Ovary (tissue), 10 donors: ENCODE measurements at places on chromosomes 4 and X. TPM values are rescaled to one million over a fixed set of nuclear protein-coding genes. Genes with fewer than 3 reads are reported as not detected.

DNA sequence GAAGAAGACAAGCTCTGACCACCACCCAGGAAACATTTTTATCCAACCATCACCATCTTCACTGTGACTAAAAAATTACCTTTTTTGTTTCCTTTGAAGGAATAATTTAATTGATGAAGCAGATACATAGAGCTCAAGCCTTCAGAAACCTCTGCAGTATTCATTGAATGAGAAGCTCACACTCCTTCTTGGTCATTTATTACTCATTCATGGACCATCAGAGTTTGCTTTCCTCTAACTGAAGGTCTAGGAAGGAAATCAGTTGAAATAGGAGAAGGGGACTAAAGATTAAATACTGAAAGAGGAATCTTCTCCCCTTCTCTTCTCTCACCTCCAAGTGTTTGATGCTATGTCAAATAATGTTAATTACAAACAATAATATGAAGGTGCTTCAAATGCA is 290.6 kb upstream of the KLF3 start:
- no peaks in the 10 kb centered on the region for H3K36me3 ChIP-seq
- no peaks in the 10 kb centered on the region for H3K27me3 ChIP-seq
- H3K27ac ChIP-seq, result no peak overlapping the region
- no peaks in the 10 kb centered on the region for H3K4me1 ChIP-seq

MUC7 gene
- not detected for total RNA-seq

GRCh38 chrX:83916525-83916924 is 55.6 kb downstream of the CYLC1 start:
- DNase-seq, result no peak
- no peaks in the 10 kb centered on the region for H3K4me1 ChIP-seq
- H3K4me3 ChIP-seq, result no peak overlapping the region
- H3K27ac ChIP-seq, result no peak overlapping the region

- H3K4me1 ChIP-seq, result no peaks in the 10 kb centered on the region
- no peaks in the 10 kb centered on the region for H3K36me3 ChIP-seq
- H3K27ac ChIP-seq, result no peak overlapping the region
- no peak overlapping the region for H3K4me3 ChIP-seq
- no peaks in the 10 kb centered on the region for H3K27me3 ChIP-seq
These were observed 8.3 kb downstream of the SPON2 start for GRCh38 chr4:1164040-1164439.
